Stimulated activated CD4-positive, alpha-beta T cell treated with anti-CD3 and anti-CD28 coated beads, Interleukin-15, amount 100 ng/mL, for 1 hour (primary cell): ENCODE measurements at places on chromosomes 7 and 10.

DNA sequence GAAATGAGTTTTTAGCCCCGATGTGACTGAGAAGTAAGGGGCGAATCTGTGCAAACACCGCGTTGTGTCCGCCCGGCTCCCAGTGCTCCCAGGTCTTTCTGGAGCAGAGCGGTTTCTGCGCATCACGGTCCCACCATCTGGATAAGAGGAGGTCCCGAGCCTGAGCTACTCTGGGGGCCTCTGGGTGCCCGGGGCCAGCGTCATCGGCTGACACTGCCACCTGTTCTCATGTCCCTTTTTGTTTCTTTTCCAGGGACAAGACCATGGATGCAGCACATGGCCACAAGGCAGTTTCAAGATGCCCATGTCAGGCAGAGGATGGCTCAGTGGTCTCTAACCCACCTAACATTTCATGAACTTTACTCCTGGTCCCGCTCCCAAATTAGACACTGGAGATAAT lies 24.9 kb downstream of the KLF6 start:
- DNase-seq, result no peak

GRCh38 chr7:116984917-116985316 lies 31.6 kb downstream of the ST7 start:
- DNase-seq, result no peak

DNA sequence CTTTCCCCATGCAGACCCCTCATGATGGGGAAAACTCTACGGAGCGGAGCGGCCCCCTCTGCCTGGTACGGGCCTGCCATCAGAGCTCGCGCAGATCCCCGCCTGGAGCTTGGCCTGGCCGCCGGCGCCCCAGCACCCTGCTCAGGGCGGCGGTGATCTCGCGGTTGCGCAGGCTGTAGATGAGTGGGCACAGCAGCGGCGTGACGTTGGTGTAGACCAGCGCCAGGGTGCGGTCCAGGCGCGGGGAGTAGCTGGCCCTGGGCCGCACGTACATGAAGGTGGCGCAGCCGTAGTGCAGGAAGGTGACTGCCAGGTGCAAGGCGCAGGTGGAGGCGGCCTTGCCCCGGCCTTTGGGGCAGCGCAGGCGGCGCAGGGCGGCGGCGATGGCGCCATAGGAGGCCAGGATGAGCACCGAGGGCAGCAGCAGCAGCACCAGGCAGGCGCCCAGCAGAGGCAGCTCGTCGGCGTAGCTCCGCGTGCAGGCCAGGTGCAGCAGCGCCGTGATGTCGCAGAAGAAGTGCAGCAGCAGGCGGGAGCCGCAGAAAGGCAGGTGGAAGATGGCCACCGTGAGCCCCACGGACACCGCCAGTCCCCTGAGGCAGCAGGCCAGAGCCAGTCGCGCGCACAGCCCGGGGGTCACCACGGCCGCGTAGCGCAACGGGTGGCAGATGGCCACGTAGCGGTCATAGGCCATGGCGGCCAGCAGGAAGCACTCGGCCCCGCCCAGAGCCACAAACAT lies 33.4 kb downstream of the TAS2R41 start:
- no peak for DNase-seq

DNA sequence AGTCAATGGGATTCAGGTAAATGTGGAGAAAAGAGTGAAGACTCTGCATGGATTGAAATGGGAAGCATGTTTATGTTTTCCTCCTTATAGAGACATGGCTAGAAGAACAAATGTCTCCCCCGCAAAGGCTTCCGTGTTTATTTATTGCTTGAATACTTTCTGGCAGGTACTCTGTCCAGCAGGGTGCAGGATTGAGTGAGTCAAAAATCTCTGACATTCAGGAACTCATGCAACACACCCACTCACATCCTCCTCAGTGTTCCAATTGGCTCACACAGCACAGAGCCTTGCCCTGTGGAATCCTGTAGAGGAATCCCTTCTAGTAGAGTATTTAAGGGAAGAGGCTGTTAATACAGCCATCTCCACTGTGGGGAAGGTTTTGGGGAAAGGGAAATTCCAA lies 290.3 kb upstream of the VWC2 start:
- no peak for DNase-seq

- no peak for DNase-seq
Measured at GRCh38 chr10:70379581-70380176, 2.7 kb downstream of the LRRC20 start.

- DNase-seq, result no peak
Measured at GRCh38 chr7:571718-572415, 52.2 kb upstream of the PDGFA start.

DNA sequence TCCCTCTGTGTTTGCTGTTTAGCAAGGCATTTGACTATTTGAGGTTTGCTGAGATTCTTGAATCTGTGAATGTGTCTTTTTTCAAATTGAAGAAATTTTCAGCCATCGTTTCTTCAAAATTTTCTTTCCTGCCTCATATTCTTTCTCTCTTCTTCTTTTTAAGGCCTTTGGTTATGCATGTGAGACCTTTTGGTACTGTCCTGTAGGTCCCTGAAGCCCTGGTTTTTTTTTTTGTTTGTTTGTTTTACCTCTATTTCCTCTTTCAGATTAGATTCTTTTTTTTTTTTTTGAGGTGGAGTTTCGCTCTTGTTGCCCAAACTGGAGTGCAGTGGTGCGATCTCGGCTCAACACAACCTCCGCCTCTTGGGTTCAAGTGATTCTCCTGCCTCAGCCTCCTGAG lies 45.3 kb downstream of the MLLT10 start:
- DNase-seq, result no peak

GRCh38 chr7:135736586-135737305 lies 8.8 kb upstream of the SLC13A4 start:
- no peak for DNase-seq

- DNase-seq, result no peak
Measured at GRCh38 chr7:135617781-135618180, 44.5 kb upstream of the STMP1 start.
